ENCODE measurements at places on chromosomes 2 and 18.

DNA sequence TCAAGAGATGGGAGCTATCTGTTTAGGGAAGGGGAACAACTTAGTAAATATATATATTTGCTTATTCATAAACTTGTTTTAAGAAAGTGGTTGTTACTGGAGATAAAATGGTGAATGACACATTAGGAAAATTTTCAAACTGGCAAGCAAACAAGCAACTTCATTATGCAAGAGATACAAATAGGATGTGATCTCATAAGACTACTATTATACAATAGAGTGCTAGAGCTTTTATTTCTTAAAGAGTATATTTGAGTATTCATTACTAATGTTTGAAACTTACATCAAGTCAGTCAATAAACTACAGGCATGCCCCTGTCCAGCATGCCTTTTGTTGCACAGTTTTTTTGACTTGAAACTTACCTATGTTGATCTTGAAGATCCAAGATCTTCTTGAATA is 355.2 kb upstream of the KCNJ3 start:
- no peak for DNase-seq

GRCh38 chr2:234977228-234977679 is 25.4 kb downstream of the SH3BP4 start:
- no peak for DNase-seq

- DNase-seq = peak; percentile 42
Observed at GRCh38 chr2:175309799-175310198, 128.3 kb upstream of the ATP5MC3 start.

GRCh38 chr18:30999186-30999585 is 43.4 kb downstream of the DSC3 start:
- DNase-seq = no peak

- DNase-seq = no peak
Observed at GRCh38 chr2:224453892-224454291, 52.0 kb upstream of the FAM124B start.

- peak; percentile 29 for DNase-seq
Observed at GRCh38 chr2:28348149-28348567, 44.5 kb upstream of the FOSL2 start.

- peak; percentile 26 for DNase-seq
Observed at GRCh38 chr18:49681387-49681786, 119.5 kb downstream of the LIPG start.

DNA sequence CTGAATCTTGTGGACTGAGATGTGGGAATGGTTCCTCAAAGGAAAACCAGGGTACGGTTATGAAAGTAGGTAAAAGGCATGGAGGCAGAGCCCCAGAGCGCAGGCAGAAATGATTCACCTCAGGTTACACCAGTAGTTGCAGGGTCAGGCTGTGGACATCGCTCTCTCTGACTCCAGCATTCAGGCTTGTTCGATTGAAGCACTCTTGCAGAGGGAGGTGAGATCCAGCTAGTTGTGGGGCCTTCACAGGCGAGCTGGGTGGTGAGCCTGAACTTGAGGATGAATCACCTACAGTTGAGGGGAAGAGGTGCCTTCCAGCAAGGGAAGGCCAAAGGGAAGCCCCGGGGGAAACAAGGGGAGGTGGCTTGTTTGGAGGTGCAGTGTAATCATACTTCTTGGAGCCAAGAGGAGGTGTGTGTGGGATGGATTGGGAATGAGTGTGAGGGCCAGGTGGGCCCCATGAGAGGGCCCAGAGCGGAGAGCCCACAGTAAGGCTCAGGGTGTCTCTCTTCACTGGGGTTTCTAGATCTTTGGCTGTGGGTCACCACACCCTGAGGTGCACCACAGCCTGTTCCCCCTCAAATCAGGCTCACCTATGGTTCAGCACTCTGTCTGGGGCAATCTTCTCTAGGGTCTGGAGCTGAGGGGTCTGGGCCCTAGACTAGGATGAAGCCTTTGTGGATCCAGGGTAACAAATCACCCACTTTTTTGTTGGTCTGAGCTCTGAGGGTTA is 48.5 kb upstream of the MCFD2 start:
- peak; percentile 40 for DNase-seq

- DNase-seq = no peak
Observed at GRCh38 chr18:68984342-68984741, 186.5 kb downstream of the CCDC102B start.

DNA sequence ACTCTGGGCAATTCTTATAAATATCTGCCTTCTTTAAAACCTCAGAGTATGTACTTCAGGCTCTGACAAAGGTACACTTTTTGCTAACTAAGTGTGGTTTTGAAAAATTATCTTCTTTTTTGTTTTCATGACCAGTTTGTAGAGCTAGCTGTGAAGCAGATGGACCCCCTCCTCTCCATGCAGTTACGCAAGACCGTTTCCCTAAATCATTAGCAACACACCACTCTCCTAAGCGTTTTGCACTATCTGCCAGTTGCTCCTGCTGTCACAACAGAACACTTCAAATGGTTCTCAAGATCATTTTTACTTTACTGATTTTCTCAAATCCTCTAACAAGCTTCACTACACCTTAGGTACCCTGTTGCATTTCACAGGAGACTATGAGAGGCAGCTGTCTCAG is 53.3 kb downstream of the GULP1 start:
- DNase-seq = no peak

DNA sequence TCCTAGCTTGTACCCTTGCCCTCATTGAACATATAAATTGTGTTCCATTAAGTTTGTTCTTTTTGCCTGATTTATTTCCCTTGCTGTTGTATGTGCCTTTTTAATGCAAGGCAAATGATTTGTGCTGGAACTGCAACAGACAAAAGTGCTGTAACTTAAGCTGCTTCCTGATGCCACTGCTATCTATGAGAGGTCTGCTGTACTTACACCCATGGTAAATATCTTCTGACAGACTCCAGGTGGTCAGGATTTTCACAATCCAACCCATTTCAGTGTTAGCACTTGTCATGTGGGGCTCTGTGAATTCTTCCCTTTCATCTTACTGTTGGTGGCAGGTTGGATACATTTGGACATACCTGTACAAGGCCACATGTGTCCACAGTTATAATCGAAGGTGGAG is 63.5 kb downstream of the ARHGAP15 start:
- no peak for DNase-seq

GRCh38 chr18:41096504-41096903 is 858.5 kb upstream of the PIK3C3 start:
- no peak for DNase-seq

GRCh38 chr2:240721596-240722180 is 30.0 kb downstream of the AQP12A start:
- no peak for DNase-seq

DNA sequence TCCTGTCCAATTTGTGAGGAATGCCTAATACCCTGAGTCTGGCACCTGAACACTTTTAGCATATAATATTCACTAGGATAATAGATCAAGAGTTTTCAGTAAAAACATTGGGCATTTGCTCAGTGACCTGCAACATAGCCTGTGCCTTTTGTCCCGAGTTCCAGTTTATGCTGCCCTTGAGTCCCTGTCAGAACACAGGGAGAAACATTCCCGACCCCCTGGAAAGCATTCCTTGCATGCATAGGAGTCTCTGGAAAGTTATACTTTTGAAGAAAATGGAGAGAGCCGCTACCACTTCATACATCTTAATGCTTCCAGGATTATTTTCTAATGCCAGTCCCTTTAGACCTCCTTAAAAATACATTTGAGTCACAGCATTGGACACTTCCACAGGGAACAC is 107.3 kb downstream of the PLCL1 start:
- no peak for DNase-seq

- no peak for DNase-seq
Observed at GRCh38 chr18:46712406-46712805, 44.4 kb downstream of the ST8SIA5 start.

- no peak for DNase-seq
Observed at GRCh38 chr2:118059919-118060478, 28.3 kb upstream of the INSIG2 start.

GRCh38 chr2:68880213-68880612 is 9.0 kb upstream of the BMP10 start:
- DNase-seq = no peak

- peak; percentile 78 for DNase-seq
Observed at GRCh38 chr2:25570161-25570845, 103.1 kb downstream of the DTNB start.

DNA sequence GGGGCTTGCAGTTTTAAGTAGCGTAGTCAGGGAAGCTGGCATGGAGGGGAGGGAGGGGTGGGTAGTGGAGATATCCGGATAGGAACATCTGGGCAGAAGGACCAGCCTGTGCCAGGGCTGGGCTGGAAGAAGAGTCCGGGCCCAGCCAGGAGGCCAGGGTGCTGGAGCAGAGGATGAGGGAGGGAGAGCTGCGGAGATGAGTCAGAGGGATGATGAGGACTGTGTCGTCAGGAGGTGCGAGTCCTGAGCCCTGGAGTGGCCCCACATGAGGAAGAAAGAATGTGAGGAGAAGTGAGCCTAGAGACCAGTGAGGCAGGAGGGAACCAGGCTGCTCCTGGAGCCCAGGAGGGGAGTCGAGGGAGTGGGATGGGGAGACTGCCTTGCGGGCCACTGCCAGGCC is 82.4 kb downstream of the CTIF start:
- DNase-seq = peak; percentile 13

DNA sequence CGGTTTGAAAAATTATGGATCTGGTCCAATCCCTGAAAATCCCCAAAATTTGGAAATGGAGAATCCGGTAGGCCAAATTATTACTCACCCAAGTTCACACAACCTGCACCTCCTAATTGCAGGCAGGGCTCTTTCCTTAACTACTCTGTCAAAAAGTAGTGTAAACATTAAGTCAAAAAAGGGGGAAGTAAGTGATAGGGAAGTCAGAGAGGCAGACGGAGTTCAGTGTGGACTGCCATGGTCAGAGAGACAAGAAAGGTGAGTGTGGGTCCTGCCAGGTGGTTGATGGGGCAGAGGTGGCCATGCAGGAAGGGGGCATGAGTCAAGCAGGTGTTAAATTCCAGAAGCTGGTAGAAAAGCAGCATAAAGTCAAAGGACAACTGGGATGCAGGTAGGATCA is 104.7 kb upstream of the STPG4 start:
- DNase-seq = no peak

DNA sequence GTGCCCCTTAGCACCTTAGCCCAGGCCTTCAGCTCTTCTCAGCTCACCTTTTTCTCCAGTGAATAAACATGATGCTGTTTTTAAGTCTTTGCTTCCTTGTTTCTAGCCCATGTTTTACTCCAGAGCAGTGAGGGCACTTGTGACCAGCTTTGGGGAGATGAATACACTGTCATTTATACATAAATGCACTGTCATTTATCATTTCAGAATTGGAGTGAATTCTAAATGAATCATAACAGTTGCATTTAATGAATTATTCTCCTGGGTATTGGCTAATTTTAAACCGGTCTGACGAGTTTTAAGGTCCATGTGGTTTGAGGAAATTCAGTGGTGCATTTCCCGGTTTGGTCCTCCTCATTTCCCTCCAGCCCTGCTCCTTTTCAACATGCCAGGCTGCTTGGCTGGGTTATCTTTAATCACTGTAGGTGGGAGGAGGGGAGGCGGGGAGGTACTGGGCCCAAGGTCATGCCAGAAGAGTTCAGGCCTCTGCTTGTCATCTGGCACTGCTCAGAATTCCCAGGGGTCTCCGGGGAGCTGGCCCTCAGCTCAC is 23.9 kb downstream of the PRKCE start:
- no peak for DNase-seq

DNA sequence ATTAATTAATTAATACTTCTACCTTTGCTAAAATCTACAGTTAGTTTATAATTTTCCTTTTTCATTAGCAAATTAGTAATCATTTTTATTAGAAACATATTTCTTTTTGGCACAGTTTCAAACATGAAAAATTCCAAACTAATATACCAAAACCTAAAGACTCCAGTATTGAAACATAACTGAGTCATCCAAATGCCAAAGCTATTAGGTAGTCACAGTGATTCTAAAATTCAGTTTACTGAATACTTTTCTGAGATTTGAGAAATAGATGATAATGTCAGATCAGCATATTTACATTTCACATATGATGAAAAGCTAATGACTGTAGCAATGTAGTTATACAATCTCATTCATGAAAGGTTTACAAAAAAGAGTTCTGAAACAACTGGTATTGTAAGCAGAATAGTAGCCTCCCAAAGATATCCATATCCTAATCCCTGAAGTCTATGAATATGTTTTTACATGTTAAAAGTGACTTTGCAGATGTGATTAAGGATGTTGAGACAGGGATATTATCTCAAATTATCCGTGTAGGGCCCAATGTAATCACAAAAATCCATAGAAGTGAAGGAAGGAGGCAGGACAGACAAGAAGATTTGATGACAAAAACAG is 680.2 kb upstream of the CHAC2 start:
- no peak for DNase-seq

- DNase-seq = no peak
Observed at GRCh38 chr2:102968375-102968774, 206.5 kb downstream of the TMEM182 start.

GRCh38 chr2:180742801-180743200 is 237.6 kb upstream of the UBE2E3 start:
- no peak for DNase-seq

GRCh38 chr2:130251535-130251872 is 53.3 kb upstream of the TUBA3E start:
- no peak for DNase-seq

DNA sequence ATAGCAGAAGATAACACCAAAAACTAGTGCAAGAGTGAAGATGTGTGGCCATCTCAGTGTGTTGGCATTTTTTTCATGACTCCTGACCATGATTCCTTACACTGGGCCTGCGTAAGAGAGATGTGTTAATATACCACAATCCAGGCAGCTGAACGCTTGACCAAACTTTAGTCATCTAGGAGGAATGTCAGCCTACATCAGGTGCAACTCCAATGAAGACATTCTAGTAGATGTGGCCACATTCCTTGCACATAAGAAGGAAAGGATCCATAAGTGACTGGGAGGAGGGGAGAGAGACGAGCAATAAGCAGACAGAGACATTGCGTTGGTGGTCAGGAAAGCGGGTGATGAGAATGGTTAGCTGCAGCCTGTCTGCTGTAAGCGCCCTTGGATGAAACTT is 42.6 kb downstream of the CYRIA start:
- DNase-seq = no peak

DNA sequence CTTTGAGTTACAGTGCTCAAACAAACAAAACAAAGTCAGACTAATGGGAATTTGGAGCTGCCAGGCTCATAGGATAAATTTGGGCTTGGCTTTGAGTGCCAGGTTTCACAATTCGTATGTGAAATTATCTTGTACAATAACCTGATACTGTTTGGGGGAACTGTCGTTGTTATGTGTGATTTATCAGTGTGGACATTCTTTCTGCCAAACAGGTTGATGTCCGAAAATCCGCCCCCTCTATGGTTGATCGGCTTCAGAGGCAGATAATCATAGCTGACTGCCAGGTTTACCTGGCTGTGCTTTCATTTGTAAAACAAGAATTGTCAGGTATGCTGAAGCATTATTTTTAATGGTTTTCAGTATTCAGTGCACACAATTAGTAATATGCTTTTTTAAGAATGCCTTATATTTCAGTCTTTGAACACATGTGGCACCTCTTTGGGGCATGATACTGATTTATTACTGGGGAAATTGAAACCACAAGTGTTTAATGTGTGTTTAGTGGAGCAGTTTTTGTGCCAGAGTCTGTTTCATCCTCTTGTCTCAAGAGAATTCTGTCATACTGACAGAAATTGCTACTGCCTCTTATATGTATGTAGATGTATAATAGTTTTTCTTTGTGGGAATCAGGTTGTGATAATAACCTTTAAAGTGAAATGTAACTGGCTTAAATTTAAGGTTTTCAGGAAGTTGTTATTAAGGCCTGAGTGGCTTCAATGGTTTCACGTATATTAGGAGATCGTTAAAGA is 54.6 kb downstream of the TTC39C start:
- no peak for DNase-seq

- no peak for DNase-seq
Observed at GRCh38 chr2:178506524-178506923, 26.3 kb downstream of the PLEKHA3 start.

Data from dermis blood vessel endothelial cell (primary cell).